ENCODE measurements at places on chromosomes 13 and 19. TPM values are rescaled to one million over a fixed set of nuclear protein-coding genes. Genes with fewer than 3 reads are reported as not detected.

DNA sequence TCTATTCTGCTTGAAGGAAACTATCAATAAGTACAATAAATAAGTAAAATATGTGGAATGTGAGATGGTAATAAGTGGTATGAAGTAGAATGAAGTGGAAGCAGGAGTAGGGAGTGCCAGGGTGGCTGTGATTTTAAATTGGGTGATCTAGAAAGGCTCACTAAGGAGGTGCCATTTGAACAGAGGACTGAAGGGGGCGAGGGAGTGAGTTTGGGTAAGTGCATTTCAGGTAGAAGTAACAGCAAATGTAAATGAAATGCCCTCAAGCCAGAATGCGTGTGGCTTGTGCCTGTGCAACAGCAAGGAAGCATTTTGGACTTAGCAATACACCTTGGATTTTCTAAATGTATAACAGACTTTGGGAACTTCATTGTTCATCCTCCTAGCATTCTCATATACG, 77.1 kb downstream of the CCNA1 start:
- no peak for DNase-seq

DNA sequence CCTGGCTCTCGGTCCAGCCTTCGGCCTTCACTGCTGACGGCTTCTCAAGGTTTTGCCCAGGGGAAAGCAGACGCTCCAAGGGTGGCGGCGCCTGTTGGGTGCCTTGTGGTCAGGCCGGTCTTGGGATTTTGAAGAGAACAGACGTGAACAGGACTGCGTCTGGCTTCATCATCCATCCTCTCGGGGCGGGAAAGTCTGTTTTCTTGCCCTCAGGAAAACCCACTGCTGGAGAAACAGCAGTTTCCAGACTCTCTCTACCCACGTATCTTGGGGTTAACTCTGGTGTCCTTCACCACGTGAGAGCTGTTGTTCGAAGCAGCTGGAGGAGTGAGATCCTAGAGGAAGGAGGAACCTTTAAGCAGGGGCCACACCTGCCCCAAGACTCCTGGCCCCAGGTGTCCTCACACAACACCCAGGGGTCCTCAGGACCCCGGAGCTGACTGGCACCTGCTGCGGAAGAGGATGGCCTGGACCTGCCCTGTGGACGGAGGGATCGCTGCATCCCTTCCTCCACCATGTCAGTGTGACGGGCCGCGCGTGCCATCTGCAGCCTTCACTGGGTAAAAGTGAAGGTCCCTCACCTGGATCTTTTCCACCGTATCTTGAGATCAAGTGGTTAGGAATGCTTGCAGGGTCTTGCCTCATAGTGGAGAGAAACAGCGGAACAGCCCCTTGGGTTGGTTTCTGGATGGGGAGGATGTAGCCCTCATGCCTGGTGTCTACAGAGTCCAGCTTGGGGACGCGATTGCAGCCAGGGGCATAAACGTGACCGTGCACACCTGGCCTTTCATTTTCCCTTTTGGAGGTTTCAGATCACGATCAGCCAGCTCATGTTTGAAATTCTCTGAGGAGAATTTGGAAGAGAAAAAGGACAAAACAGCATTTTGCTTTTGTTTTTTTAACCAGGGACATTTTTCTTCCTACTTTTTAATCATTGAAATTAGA, 69.5 kb upstream of the MCF2L start:
- no peak for DNase-seq

GRCh38 chr13:47121092-47121763, 224.4 kb upstream of the HTR2A start:
- no peak for DNase-seq

DNA sequence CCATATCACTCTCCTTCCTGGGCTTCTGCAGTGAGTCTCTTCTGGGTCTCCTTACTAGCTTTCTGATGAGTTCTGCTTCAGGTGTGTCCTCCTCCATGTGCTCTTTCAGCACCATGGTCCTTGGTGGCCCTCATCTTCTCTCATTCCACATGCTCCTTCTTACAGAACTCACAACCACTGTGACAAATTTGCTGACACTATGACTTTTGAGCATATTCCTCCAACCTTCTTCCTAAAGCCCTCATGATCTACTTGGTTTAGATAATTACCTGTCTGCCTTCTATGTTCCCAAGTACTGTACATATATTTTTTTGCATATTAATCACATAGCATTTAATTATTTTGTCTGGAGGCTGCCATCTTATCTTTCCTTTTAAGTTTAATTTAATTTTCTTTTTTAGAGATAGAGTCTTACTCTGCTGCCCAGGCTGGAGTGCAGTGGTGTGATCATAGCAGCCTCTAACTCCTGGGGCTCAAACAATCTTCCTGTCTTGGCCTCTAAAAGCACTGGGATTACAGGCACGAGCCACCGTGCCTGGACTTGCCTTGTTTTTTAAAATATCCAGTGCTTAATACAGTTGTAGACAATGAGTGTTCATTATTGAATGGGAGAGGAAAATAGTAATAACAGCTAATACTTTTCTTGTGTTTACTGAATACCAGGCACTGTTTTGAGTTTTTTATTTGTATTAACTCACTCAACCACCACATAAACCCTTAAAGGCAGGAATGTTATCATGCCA, 23.5 kb upstream of the FAM216B start:
- DNase-seq, result no peak

DNA sequence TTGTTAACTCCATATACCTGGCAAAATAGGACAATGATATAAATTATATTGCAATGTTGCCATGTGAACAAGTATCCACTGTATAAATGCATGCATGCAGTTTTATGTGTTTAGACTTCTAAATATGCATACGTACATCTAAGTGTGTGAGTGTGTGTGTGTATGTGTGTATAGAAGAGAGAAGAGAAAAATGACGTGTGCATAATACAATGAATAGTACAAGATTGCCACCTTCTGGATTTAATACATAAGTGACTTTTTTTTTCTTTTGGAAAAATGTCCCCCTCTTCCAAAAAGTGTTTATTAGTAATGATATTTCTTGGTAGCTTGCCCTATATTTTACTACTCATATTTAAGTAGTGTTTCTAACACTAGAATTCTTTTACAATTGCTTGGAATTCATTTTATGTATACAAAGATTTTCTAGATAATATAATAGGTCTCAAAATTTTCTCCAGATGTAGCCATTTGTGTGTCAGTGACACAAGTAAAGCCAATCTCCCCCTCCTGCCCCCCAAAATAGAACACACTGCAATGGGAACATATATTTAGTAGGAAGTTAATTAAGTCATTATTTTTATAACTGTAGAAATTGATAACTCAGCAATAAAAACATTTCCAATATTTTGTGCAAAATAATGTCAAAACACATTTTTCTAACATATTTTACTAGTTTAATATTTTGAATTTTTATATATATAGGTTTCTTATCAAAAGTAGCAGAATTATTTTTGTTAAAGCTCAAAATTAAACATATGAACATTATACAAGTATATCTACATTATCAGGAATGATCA, 783.3 kb upstream of the ATXN8OS start:
- no peak for DNase-seq

The ZNF729 gene
- 0.44 TPM for polyA plus RNA-seq

GRCh38 chr19:524062-524674, 7.4 kb upstream of the CDC34 start:
- no peak for DNase-seq

The ZSCAN18 gene
- 104 TPM for polyA plus RNA-seq

Data from left renal cortex interstitium (tissue), 4 donors.